ENCODE measurements at places on chromosomes 4 and X. TPM values are rescaled to one million over a fixed set of nuclear protein-coding genes. Genes with fewer than 3 reads are reported as not detected.

TLR3 gene
- total RNA-seq = 48.6 TPM

DNA sequence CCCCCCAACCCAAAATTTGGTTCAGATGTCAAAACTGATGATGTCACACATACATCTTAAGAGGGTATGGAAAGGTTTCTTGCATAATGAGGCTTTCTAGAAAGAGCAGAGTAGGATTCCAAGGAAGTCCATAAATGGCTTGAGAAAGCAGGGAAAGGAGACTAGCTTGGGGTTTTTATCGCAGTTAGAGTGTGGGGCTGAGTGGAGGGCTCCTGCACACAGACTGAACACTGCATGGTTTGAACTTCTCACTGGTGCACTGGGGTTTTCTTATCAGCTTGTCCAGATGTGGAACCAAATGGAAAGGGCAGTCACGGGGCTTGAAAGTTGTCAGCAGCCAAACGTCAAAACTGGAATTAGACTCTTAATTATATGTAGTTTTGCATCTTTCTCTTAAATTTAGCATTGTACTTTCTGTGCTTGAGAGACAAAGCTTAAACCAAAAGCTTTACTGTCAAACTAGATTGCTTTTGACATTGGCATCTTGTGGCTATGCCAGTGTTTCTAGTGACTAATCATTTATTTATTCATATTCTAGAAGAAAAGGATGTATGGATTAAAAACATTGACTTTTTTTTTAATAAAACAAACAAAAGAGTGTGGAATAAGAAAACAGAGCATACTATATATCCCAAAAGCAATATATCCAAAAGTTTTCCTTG is 78.3 kb upstream of the STIM2 start:
- no peak for DNase-seq

GRCh38 chrX:81957900-81958545 is 756.1 kb downstream of the SH3BGRL start:
- no peak for DNase-seq

TMEM150C gene
- 1.2 TPM for total RNA-seq

DNA sequence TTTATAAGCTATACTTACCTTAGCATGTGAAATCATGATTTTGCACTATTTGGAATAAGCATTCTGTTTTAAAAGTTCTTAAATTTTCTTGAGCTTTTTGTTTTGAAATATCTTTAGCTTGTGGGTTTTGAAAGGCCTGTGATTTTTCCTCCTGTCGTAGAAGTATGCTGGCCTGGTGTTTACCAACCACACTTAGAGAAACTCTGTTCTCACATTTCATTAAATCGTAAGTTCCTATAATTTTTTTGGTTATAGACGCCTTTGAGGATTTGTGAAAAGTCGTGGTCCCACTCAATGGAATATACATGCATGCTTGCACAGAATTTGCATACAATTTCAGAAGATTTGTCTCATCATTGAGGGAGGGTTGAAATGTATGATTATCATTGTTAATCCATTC is 63.6 kb downstream of the PDLIM5 start:
- DNase-seq = no peak

GRCh38 chrX:111129921-111130320 is 33.9 kb downstream of the PAK3 start:
- no peak for DNase-seq

DNA sequence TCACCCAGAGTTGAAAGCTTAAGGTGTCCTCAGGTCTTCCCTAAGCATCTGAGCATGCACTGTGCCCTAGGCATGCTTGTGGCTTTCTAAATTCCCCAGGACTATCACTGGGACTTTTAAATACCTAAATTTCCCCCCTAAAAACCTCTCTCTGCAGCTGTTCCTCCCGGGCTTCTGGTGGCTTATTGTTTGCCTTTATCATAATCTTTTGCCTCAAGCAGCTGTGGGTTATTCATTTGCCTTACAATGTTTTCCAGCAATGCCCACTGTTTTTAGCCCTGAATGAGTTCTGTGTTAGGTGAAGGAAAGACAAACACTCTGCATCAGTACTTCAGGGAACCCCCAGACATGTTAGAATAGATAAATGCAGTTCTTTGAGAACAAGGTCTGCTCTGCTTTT is 455.0 kb downstream of the ZIC3 start:
- no peak for DNase-seq

GRCh38 chr4:40246011-40246900 is 49.4 kb downstream of the RHOH start:
- DNase-seq = no peak

KIF4A gene
- 33.7 TPM for total RNA-seq

DNA sequence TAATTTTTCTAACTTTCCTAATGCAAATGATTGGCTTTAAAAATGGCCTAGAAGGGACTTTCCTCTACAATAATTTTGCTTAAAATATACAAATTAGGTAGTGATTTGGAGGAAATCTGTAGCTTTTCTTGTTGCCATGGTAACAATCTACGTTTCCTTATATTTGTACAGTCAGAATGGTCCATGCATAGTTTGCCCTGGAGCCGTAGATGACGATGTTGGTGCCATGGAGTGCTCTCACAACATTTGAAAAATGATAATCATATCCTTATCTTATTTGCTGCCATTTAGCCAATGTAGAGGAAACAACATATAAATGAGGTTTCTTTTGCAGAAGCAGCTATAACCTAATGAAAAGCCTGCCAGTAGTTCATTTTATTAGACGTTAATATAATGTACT is 89.0 kb upstream of the NMU start:
- DNase-seq = no peak

DNA sequence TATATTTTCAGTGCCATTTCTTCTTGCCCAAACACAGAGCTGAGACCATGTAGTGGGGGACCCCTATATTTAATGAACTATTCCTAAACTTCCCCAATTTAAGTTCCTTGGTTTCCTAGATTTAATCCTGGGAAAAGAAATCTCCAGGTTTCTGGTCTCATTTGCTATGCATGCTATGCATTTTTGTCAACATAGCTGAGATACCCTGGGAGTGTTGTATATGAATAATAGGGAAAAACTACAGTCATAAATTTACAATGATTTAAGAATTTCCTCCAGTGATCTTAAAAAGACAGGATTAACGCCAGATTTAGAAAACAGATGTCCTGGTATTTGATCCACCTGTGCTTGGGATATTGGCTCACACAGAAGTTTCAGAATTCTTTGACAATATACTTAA is 136.8 kb upstream of the RAPGEF2 start:
- DNase-seq = no peak

DNA sequence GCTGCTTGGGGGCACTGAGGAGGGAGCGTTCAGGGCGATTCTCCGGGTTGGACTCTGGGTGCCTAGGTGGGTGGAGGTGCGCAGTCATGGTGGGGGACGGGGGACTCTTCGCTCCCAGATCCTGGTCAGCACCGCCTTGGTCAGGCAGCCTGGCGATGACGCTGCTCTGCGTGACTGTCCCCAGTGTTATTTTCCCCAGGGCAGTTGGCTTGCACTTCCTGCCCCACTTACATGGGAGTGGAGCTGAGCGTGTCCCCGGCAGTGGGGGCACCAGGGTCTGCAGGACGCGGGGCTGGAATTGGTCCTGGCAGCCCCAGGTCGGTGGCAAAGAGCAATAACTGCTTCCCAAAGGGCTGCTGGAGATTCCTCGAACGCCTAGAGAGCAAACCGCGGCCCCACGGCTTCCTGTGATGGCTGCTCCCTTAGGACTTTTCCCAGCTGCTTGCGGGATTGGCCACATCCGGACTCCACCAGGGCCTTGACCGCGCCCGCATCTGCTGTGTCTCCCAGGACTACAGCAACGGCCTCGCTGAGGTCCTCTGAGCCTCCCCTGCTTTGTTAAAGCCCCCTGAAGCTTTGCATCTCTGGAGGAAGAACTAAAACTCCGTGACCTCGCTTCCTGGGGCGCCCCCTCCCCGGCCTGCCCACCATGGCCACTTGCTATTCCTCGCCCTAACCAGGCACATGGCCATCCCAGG is 35.3 kb upstream of the GPR78 start:
- DNase-seq = no peak

CPLX1 gene
- total RNA-seq = 2.7 TPM

CLNK gene
- not detected for total RNA-seq

DNA sequence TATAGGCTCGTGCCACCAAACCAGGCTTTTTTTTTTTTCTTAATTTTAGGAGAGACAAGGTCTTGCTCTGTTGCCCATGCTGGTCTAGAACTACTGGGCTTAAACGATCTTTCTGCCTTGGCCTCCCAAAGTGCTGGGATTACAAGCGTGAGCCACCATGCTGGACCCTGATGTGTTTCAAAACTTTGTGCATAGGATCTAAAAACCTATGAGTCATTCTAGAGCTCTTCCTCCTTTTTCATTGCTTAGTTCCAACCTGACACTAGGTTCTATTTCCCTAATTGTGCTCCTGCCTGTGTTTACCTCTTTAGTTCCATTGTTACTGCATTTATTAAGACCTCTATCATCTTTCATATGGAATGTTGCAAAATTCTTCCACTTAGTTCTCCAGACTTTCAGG is 57.3 kb downstream of the HPGD start:
- no peak for DNase-seq

- no peak for DNase-seq
These were observed 13.0 kb downstream of the USO1 start for GRCh38 chr4:75737398-75737797.

DNA sequence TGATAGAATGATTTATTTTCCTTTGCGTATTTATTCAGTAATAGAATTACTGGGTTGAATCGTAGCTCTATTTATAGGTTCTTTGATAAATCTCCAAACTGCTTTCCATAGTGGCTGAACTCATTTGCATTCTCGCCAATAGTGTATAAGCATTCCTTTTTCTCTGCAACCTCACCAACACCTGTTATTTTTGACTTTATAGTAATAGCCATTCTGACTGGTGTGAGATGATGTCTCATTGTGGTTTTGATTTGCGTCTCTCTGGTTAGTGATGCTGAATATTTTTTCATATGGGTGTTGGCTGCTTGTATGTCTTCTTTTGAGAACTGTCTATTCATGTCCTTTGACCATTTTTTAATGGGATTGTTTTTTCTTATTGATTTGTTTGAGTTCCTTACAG is 160.7 kb downstream of the MID1IP1 start:
- no peak for DNase-seq

- no peak for DNase-seq
These were observed 32.3 kb downstream of the ETNPPL start for GRCh38 chr4:108730579-108730978.

DNA sequence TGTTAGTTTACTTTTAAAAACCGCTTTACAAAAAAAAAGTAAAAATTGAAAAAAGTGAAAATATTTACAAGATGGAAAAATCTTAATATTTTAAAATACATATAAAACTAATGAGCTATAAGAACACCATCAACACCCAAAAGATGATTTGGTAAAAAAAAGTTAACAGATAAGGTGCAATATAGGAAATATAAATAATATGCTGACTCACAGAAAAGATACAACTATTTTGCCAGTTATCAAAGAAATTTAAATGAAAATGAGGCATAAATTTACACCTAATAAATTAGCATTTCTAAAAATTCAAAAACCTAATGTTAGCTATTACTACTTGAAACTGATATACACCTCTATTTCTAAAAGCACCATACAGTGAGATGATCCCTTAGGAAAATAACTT is 54.5 kb downstream of the BRWD3 start:
- DNase-seq = no peak

AKAP4 gene
- total RNA-seq = not detected

- DNase-seq = no peak
These were observed 13.3 kb upstream of the ARHGEF6 start for GRCh38 chrX:136794080-136794479.

DNA sequence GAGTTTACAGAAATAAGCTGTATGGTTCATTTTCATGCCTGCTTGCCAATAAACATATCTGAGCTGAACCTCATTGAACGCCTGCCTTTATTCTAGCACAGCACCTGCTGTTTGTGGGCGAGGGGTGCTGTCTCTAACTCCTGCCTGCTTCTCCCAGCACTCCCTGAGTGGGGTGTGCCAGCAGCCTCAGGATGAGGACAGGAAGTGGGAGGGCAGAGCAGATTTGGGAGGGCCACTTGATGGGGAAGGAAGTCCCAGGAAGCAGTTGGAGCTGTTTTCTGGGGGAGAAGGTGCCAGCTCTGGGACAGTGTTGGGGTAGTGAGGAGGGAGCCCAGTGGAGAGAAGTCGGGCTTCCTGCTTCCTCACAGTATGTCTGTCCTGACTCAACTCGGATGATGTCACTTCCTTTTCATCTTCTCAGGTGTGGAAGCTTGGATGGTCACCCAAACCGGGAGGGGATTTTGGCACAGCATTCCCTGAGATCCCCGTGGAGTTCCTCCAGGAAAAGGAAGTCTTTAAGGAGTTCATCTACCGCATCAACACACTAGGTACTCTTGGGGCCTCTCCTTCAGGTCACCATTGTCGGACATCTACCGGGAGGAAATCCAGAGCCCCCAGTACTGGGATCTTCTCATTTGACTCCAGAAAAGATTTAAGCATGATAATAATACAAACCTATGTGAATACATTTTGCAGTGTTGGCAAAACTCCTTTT is 29.0 kb upstream of the MSANTD1 start:
- no peak for DNase-seq

GRCh38 chrX:65781845-65782244 is 114.4 kb downstream of the MSN start:
- DNase-seq = no peak

- no peak for DNase-seq
These were observed 44.9 kb downstream of the JADE1 start for GRCh38 chr4:128854433-128854832.

DNA sequence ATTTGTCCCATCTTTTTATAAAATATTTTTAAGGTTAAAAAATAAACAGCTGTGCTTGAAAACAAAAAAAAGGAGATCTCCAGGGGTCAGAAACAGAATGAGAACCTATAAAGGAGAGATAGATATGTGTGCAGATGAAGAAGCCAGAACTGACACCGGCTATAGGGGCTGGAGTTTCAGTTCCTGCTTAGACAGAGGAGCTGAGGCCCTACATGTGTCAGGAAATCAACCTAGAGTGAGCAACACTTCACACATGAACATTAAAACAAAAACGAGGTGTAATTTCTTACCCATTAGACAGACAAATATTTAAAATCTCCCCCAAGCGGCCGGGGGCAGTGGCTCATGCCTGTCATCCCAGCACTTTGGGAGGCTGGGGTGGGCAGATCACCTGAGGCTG is 17.8 kb upstream of the HUWE1 start:
- no peak for DNase-seq

All from colonic mucosa (tissue), 4 donors.